Stimulated activated CD8-positive, alpha-beta memory T cell treated with anti-CD3 and anti-CD28 coated beads, Interleukin-4, amount 100 ng/mL, for 1 hour (primary cell): ENCODE measurements at places on chromosomes 11 and 22.
A peak's percentile ranks its signal among the peaks of the same experiment; 100 is the strongest.

DNA sequence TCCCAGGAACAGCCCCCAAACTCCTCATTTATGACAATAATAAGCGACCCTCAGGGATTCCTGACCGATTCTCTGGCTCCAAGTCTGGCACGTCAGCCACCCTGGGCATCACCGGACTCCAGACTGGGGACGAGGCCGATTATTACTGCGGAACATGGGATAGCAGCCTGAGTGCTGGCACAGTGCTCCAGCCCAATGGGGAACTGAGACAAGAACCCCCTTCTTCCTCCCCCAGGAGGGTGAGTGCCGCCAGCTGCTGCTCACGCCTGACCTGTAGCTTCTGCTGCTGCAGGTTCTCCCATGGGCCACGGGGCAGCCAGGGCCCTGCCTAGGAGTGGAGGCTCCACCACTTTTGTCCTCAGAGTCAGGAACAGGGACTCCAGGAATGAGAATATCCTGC, 78.2 kb downstream of the VPREB1 start:
- DNase-seq = no peak

- DNase-seq = no peak
These were observed 25.1 kb downstream of the MUC2 start for GRCh38 chr11:1099519-1100355.

DNA sequence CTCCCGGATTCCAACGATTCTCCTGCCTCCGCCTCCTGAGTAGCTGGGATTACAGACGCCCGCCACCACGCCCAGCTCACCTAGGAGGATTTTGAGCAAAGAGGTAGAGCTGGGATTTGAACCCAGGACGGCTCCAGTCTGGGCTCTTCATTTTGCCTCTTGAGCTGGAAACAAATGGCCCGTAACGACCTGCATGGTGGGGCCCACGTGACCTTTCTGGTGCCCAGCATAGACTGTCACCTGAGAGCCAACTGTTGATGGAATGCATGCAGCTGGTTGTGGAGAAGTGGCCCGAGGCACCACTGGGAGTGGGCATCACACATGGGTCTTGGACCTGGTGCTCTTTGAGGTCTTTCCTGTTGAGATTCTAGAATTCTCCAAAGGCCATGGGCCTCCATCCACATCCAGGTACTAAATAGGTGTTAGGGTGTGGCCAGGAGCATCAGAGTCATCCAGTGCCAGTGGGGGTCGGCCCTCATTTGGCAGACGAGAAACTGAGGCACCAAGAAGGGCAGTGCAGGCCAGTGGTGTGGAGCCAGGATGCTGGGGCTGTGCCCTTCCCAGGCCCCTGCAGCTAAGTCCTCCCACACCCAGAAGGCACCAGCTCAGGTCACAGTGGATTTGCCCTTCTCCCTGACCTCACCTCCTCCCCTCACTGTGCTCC, 3.9 kb downstream of the ATF4 start:
- no peak for DNase-seq

GRCh38 chr22:49838771-49839717, 11.4 kb upstream of the BRD1 start:
- peak; percentile 69 for DNase-seq

DNA sequence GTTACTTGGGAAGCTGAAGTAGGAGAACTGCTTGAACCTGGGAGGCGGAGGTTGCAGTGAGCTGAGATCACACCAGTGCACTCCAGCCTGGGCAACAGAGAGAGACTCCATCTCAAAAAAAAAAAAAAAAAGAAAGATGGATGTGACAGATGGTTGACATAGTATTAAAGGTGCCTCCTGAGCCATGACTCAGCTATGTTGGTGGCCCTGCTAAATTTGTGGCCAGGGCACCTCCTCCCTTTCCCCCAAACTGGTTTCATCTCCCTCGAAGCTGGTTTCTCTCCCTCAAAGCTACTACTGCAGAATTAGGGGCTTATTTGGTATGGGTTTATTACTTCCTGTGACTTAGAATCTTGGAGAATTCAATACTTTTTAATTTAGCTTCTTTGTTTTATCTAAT, 31.5 kb downstream of the SDHD start:
- no peak for DNase-seq

- DNase-seq = no peak
These were observed 1.2 kb downstream of the ESS2 start for GRCh38 chr22:19143212-19143611.

GRCh38 chr11:13141731-13142709, 132.9 kb downstream of the RASSF10 start:
- no peak for DNase-seq

GRCh38 chr11:62665599-62666258, 617 bp downstream of the CSKMT start:
- peak; percentile 45 for DNase-seq

DNA sequence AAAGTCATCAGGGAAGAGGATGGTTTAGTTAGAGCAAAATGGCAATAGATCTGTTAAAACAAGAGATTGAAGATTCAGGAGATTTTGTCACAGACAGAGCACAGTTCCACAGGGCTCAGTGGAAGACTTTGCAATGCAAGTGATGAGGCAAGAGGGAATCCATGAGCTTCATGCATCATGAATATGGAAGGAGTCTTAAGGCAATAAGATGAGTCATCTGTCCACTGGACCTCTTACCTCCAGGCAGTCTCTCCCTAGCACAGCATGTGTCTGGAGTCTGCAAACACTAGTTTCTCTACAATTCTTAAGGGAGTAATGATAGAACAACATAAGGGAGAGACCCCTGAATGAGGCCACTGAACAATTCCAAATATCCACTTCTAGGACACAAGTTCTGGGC, 245.7 kb downstream of the NXPE2 start:
- no peak for DNase-seq

DNA sequence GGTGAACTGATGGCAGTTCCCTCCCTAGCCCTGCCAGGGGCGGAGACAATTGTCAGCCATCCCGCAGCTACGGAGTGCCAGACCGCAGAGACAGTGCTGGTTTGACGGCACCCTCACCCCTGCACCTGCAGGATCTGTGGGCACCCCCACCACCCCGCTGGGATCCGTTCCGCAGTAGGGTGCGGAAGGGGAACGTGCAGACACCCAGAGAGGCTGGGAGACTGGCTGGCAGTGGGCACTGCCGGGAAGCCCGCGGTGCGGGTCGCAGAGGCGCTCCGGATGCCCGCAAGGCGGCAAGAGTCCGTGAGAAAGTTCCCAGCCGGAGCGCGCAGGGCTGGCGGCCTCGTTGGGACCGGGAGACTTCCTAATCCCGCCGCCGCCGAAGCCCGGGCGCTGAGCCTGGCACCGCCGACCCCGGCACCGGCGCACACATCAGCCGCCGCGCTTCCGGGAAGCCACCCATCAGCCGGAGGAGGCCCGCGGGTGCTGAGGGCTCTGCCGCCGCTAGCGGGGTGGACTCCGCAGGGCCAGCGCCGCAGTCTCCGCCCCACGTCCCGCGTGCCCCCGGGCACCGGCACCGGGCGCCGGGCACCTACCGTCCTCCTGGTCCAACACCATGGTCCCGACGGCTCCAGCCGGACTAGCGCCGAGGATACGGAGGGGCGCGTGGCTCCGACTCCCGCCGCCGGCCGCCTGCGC, 4.3 kb upstream of the LMO1 start:
- DNase-seq = no peak

- DNase-seq = no peak
These were observed 38.6 kb downstream of the TRMU start for GRCh38 chr22:46373921-46374662.

DNA sequence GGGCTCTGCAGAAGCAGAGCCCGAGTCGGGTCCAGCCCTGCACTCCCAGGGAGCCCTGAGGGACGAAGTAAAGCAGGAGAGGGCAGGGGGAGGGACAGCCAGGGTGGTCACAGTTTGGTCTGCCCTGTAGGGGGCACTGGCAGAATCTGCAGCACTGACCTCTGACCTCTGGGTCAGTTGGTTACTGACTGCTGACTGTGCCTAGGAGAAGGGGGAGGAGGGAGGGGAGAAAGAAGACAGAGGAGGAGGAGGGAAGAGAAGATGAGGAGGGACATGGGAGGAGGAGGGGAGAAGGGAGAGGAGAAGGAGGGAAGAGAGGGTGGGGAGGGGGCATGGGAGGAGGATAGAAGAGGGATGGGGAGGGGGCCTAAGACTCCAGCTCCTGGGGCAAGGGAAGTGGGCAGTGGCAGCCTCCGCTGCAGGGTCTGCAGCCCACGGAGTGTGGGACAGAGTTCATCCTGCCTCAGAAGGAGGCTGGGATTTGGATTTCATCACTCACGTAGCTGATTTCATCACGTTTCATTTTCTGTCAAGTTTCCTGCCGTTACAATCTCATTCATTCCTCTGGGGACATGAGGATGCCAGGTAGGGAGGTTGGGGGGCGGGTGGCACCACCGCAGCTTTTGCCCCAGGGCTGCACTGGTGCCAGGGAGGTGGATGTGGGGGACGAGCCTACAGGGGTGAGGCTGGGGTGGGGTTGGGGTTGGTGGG, 55.2 kb downstream of the FLRT1 start:
- no peak for DNase-seq

GRCh38 chr11:5596607-5597201, at the start of gene TRIM6:
TSS of gene TRIM6 (plus strand) at chr11:5596637. CDS start at chr11:5596898, 261 bp downstream.
- DNase-seq = no peak

GRCh38 chr11:12239396-12239795, 129.0 kb downstream of the MICAL2 start:
- no peak for DNase-seq

DNA sequence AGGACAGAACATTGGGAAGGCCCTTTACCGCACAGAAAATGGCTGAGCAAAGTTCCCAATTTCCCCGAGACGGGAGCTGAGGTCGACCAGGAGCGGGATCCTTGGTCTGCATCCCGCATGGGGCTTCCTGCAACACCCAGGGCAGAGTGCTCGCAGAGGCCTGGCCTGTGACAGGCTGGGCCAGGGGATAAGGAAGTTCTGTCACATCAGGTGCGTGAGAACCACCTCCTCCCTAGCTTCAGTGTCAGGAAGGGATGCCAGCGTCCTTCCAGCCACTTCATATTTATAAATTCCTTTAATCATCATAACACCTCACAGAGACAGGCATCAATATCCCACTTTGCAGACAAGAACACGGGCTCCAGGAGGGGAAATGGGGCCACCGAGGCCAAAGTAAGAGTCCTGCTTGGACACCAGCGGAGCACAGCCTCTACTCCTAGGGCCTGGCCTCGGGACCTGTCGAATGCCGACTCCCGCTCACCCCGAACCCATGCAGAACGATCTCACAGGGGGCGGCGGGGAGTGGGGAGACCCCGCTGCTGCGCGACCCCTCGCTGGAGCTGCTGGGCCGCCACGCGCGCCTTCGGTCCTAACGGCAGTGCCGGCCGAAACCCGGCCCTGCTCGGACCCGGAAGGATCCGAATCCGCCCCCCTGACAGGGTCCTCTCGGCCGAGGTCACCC, 532 bp downstream of the BET1L start:
- DNase-seq = no peak

- no peak for DNase-seq
These were observed 30.2 kb downstream of the HTR3B start for GRCh38 chr11:113934761-113935160.

DNA sequence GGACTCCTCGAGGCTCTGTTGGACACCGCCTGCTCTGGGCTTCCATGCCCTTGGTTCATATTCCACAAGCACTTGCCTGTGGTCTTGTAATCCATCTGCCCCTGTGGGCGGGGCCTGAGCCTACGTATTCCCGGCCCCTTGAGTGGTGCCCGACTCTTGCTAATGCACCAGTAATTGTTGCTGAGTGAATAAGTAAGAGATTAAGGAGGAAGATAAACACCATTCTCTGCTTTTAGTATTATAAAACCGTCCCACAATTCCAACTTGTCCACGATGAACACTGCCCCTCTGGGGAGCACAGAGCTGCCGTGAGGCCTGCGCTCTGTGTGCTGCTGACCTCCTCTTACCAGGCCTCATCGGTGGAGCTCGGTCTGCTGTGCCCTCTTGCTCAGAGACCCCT, 50.3 kb downstream of the MICAL2 start:
- DNase-seq = no peak

DNA sequence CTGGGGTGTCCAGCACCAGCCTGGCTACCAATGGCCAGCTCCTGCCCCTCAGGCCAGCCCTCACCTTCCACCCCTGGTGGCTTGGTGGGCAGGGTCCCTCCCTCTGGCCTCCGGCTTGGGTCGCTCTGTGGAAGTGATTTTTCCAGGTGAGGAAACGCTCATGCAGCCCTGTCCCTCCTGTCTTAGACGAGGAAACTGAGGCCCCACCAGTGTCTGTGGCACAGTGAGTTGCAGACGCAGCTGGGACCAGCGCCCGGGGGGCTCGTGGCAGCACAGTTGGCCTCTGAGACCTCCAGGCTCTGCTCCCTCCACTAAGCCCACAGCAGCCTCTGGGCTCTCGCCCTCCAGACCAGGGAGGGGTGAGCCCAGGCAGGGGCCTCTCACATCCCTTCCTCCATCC, 6.2 kb downstream of the B3GAT1 start:
- no peak for DNase-seq

- no peak for DNase-seq
These were observed 28.1 kb upstream of the OLFML1 start for GRCh38 chr11:7457211-7457610.

GRCh38 chr11:109507331-109507730, 85.3 kb downstream of the C11orf87 start:
- DNase-seq = no peak

DNA sequence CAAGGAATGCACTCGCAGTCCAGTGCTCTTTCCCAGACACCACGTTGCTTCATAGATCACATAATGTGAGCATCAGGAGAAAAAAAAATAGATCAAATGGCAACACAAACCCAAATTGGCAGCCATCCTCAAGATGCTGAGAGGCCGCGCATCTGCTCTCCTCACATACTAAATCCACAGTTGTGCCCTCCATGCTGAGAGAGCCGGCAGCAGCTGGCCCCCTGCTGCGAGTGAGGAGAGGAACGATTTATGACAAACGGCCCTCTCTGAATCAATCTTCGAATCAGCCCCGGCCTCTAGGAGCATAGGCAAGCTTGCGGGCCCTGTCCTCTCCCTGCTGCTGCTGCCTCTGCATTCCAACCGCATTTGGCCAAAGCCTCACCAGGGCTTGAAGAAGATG, 159.9 kb upstream of the TENM4 start:
- no peak for DNase-seq

DNA sequence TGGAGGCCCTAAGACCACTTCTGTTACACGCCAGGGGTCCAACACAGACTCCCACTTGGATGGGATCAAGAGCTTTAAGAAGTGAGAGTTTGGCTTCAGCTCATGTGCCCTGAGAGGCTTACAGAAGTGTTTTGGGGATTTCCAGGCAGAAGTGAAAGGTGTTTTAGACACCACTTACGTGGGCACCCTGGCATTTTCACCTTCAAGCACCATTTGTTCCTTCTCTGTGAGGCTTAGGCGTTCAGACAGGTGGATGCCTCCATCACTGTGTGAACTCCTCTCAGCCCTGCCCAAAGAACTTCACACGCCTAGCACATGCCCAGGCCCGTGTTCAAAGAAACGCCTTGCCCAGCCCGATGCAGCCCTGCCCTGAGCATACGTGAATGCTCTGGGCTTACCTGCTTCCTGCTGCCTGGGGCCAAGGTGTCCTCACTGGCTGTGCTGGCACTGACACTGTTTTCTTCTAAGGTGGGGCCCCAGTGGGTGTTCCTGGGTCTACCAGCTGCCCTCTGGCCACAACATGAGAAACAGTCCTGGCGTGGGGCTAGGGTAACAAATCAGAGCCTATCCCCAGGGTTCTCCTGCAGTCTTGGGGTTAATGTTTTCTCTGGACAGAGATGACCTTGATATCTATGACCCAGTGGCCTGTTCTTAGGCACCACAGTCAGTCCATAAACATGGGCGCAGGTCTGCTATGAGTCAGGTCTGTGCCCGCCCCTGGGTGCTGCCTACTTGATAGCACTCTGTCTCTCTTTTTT, 34.0 kb downstream of the AMPD3 start:
- no peak for DNase-seq
